Psoas muscle (tissue), 8 donors: ENCODE measurements at places on chromosomes 5 and 9.

DNA sequence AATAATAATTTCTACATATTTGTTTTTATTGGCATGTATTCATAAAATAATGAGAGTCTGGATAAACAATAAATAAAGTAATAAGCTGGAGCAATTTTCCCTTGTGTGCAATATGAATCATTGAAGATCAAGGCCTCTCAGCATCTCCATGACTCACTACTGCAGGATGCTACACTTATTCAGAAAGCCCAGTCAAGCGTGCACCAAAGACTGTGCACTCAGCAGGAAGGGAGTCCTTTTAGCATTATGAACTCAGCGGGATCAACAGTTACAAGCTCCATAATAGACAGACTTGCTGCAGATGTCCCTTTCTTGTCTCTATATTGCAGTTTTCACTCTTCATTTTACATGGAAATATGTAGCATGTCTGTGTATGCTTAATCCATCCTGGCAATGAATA, 485.3 kb downstream of the CDH9 start:
- DNase-seq: no peak

- DNase-seq: no peak
These were observed 5.7 kb downstream of the EDIL3 start for GRCh38 chr5:84378961-84379360.

- no peak for DNase-seq
These were observed 80.2 kb downstream of the PJA2 start for GRCh38 chr5:109329333-109330237.

DNA sequence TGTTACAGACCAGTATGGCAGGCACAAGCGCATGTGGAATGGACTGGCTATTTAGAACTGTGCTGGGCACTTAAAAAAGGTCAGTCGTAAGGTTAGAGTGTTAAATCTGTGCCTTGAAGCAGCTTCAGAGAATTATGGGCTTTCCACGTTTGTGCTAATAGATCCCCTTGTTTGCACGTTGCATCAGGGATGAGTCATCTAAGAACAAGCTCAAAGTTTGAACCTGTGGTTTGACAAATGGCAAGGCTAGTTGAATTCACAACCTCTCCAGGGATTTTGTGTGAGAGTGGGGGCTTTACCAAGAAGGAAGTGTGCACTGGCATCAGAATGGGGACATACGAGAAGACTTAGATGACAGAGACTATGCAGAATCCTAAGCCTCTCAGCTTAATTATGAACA, 249.6 kb downstream of the IRX1 start:
- DNase-seq: no peak

GRCh38 chr5:149666212-149666852, 63.8 kb upstream of the PPARGC1B start:
- DNase-seq: no peak

DNA sequence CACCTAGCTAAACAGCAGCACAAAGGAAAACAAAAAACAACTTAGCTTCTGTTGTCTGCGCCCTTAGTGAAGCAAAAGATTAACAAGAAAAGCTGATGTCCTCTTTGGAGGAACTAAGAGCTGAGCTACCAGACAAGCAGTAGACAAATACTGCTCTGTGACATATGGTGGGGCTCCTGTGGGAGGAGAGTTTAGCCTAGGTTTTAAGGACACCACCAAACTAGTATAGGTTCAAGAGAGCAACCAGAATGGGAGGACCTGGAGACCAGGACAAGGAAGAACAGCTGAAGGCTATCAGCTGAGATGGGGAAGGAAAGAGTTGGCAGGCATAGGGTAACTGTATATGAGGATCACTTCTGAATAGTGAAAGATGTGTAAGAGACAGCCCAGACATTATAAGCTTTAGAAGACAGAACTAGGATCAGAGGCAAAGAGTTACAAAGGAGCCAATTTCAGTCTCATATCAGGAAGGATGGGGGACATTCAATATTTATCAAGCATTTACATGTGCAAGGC, 27.2 kb downstream of the FBXW2 start:
- no peak for DNase-seq

GRCh38 chr5:108238936-108239887, 142.7 kb downstream of the FBXL17 start:
- no peak for DNase-seq

DNA sequence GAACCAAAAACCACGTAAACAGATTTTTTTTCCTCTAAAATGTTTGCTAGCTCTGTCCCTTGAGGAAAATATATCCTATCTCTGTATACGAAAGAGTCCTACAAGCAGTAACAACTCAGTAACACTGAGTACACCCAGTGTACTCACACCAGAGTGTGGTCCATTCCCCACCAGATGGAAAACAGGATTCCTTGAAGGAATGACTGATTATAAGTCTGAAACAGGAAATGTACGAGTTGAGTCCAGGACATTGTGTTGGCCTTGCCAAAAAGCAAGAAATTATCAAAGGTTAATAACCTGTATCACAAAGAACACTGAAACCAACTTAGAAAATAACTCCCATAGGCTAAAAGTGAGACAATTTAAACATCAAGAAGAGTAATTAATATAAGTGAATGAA, 20.4 kb downstream of the GOLPH3 start:
- DNase-seq: no peak

- DNase-seq: no peak
These were observed 216.8 kb upstream of the TBC1D2 start for GRCh38 chr9:98472216-98472615.

- DNase-seq: no peak
These were observed 70.9 kb upstream of the FSD1L start for GRCh38 chr9:105376893-105377292.

- DNase-seq: no peak
These were observed 156.5 kb upstream of the EGFLAM start for GRCh38 chr5:38101897-38102296.

- peak; percentile 28 for DNase-seq
These were observed 9.1 kb downstream of the TYRP1 start for GRCh38 chr9:12702160-12702758.

DNA sequence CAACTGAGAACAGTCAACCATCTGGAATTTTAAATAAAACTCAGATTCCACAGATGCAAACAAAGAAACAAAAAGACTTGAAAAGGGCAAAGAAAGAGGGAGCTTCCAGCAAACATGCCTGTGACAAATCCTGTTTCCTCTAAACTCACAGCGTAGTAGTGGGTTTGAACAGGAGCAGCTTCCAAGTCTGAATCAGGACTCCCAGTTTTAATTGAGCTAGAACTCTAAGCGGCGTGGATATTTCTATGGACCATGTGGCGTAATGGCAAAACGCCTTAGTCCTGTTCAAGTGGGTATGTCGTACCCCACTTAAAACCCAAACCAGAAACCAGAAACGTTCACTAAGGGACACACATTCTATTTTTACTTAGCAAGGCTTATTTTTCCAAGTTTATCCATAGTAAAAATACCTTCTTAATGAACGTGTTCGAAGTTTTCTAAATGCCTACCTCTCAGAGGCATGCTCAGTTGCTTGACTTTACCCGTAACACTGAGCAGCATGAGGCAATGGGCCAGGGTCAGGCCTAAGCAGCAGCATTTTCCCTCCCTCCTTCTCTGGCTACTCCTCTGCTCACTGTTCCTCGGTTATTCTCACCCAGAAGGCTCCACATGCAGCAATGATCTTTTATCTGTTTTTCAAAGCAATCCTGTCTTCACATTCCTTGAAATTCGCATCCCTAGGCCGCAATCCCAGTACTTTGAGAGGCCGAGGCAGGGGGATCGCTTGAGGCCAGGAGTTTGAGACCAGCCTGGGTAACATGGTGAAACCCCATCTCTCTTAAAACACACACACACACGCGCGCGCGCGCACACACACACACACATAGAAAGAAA, 77.9 kb downstream of the FNBP1 start:
- DNase-seq: no peak

DNA sequence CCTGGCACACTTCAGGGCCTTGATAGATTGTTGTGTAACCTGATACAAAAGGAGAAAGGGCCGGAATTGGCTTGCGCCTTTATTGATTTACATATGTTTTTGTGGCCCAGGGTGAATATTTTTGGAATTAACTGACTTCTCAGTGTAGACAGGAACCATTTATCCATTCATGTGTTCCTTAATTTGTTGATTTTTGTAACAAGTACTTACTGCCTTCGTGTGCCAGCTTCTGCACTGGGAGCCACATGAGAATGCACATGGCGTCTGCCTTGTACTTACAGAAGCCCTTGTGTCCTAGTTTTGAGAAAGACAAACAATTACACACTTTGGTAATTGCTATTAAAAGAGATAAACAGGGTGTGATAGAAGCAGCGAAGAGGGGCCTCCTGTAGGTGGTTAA, 26.4 kb downstream of the EHMT1 start:
- no peak for DNase-seq

DNA sequence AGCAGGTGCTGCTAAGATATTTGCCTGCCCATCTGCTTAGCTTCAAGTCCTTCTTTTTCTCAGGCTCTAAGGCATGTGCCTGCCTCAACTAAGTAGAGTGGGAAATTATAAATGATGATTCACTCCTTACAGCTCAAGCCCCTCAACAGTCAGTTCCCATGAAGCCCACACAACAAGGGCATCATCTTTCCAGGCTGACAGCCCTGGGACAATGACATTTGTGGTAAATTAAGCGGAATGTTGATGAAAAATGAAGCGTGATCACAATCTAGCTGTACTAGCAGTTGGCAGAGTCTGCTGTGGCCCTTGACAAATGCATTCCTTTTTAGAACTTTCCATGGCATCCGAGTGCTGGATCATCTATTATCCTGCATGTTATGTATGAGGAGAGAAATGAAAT, 548.6 kb downstream of the KIF4B start:
- no peak for DNase-seq

DNA sequence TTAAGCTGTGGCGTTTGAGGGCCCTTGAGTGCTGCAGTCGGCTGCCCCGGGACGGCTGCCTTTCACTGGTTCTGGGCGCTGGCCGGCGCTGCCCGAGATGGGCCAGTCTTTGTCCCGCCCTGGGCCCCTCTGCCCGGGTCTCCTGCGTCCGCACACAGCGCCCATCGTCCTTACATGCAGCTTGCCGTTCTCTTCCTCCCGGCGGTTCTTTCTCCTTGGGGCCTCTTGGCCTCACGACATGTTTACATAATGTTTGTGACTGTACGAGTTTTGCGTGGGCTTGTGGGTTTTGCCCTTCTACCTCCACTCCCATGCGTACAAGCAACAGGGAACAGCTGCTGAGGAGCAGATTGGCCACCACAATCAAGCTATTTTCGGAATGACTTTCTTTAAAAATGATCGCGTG, 618 bp downstream of the TNPO1 start:
- peak; percentile 49 for DNase-seq

DNA sequence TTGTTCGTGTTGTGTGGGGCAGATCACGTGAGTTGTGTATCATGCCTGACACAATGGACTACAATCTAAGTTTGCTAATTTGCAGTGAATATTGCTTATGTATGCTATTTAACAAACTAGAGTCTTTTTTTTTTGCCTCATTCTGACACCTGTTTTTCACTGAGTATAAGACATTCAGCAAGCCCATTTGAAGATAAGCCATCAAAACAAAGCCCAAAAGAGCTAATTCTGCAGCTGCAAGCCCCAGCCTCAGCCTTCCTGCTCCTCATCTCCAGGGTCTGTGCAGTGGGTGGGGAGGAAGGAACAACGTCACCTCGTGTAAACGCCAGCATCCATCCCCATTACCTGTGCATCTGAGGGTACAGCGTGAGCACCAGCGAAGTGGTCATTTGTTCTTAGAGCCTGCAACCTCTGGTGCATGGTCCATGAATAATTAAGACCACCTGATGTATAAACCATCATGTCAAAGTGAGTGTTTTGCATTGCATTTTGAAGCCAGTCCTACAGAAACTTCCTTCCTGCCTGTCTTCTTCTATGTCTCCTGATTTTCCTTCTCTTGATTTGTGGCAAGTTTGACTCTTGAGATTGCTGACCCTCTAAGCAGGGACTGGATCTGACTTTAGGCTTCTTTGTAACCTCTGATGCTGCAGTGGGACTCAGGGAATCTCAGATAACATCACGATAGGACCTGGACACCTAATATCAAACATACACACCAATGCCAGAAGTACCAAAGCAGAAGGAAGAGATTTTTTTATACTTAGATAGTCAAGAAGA, 73.2 kb downstream of the FGF1 start:
- no peak for DNase-seq

DNA sequence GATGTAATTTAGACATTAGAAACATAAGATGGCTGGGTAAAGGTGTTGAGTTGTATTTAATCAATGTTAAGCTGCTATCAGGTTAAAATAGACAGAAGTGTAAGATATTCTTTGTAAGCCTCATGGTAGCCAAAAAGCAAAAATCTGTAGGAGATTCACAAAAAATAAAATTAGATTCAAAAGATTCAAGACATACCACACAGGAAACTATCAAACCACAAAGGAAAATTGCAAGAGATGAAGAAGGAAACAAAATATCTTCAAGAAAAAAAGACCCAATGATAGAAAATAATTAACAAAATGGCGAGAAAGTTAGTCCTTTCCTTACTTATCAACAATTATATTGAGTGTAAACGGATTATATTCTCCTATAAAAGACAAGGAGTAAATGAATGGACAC, 15.3 kb downstream of the XRCC4 start:
- no peak for DNase-seq
